MG63 (cell line): ENCODE measurements at places on chromosomes 11 and 22. TPM values are rescaled to one million over a fixed set of nuclear protein-coding genes. Genes with fewer than 3 reads are reported as not detected.

RBMXL2 gene
- total RNA-seq, result not detected in 2 replicates

GRCh38 chr11:63667995-63668795 is 3.0 kb downstream of the ATL3 start:
- DNase-seq, result peak; percentile 59

GRCh38 chr22:43183496-43184277 is 3.2 kb downstream of the TTLL12 start:
- no peak for DNase-seq

C11orf42 gene
- total RNA-seq, result not detected in 2 replicates

- peak; percentile 60 for DNase-seq
Measured at GRCh38 chr22:24189249-24190158, 8.2 kb downstream of the SUSD2 start.

GRCh38 chr22:40175611-40176244 is 2.0 kb upstream of the TNRC6B start:
- DNase-seq, result no peak

DNA sequence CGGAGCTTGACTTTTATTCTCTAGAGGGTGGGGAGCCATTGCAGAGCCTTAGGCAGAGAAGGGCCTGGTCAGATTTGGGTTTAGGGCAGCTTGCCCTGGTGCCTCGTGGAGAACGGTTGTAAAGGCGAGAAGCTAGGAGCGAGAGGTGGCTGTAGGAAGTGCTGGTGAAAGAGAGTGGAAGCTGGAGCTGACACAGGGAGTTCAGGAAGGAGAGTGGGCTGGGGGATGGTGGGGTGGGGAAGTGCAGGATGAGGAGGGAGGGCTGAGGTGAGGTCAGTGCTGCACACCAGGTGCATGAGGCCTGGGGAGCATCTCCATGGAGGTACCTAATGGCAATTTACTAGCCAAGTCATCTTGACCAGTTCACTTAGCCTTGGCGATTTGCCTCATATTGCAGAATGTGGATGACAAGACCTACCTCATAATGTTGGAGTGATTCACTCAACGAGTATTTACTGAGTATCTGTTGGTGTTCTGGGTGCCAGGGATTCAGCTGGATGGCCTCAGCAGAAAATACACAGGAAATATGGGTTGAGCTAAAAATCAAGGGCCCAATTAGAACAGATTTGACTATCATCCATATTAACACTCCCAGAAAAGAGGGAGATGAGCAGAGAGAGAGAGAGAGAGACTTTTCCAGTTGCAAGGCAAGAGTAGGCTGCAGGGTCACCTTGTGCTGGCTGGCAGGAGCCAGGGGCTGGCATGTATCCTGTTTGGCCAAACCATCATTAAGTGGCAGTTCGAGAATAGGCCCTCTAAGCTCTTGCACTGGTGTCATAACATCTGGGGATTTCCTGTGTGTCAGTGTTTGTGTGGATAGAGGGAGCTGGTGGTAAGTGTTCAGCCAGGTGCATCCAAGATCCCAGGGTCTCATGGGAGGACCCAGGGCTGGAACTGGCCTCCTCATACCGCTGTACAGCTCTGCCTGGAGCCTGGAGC is 44.4 kb upstream of the CLDN5 start:
- peak; percentile 82 for DNase-seq

DNA sequence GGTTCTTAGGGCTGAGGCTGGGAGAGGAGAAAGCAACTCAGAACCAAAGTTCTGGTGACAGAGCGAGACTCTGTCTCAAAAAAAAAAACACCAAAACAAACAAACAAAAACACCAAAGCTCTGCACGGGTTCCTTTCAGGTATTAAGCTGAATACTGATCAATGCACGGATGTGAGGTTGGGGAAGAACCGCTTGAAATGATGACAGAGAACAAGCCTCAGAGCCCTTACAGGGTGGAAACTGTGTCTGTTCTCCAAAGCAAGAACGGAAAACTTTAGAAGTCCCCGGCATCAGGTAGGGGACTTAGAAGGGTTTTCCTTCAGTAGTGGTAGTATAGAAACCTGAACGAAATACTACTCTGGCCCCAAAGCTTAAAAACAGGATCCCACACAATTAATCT is 260.0 kb downstream of the TBC1D22A start:
- no peak for DNase-seq

LAYN gene
- 57.3 and 72.7 TPM in 2 replicates for total RNA-seq

ZNRF3 gene
- total RNA-seq, result 2.1 and 2.2 TPM in 2 replicates

RAB38 gene
- total RNA-seq, result 0.46 TPM in 1 of 2 replicates, not detected in the other

DNA sequence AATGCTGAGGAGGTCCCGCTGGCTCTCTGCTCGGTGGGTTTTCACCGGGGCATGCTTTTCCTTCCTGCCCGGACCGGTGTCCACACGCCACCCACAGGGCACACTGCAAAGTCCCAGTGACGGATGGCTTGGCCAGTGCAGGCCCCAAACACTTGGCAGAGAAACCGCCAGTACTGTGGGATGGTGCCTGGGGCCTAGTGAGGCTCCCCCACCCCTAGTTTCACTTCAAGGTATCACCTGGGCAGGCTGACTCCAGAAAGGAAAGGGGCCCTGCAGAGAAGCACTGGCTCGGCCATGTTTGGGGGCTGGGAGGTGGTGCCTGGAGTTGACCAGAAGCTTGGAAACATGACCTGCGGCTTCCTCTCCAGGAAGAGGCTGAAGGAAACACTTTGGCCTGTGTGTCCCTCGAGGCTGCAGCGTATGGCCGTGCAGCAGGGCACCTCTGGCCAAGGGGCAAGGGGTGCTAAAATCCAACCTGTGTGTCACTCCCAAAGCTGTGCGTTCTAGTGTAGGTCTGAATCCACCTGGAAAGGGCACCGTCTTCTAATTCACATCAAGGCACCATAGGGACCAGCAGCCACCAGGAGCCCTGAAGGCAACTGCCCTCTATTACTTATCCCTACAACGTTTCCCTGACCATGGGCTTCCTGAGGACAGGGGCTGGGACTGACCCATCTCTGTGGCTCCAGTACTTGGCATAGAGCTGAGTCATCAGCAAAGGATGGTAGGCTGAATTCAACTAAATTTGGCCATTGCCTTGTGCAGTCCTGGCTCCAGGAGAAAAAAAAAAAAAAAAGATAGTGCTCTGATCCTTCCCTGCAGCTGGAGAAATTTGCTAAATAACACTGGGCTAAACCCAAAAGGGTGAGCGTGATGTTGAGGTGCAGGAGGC is 22.6 kb downstream of the TPBGL start:
- no peak for DNase-seq

SCUBE2 gene
- 0.59 TPM in 1 of 2 replicates, not detected in the other for total RNA-seq

DCHS1 gene
- total RNA-seq, result 4.3 and 5.4 TPM in 2 replicates

DNA sequence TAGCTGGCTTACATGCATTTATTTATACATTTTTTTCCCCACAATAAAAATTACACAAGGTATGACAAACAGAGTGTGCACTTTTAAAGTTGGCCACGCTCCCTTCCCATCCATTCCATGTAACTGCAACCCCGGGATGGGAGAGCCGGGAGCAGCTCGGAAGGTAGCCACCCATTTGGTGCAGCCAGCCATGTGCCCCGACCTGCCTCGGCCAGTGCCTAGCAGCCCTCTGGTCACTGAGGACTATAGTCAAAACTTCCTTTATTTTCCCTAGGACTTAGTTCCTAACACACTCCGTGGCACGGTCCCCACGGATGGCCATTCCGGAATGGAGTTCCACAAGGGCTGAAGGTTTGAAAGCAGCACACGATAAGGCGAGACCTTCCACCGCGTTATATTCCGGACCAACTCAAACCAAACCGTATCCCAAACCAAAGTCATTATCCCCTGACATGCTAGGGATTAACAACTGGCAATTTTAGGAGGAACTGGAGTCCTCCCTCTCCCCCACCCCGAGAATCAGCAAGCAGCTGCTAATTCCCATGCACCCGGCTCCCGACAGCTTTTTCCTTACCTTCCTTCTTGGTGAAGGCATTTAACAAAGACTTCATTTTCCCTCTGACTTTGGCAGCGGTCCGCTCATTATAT is 426.4 kb downstream of the SHANK2 start:
- no peak for DNase-seq

DNA sequence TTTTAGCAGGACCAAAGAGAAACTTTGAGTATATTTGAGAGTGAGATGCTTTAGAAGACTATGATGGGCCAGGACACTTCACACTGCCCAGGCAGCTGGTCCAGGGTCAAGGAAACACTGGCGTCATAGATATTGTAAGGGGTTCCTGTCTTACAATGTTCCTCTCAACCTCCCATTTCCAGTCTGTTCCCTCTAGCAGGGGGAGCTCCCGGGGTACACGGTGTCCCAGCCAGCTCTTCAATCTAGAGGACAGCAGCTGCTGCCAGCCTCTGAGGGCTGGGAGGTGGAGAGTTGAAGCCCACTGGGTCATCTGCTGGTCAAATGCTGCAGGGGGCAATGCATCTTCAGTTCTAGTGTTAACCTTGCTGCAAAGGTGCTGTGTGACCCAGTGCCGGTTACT is 40.7 kb upstream of the TIMP3 start:
- DNase-seq, result no peak
